NCI-H446 (cell line): ENCODE measurements at places on chromosomes 7 and 10.
A peak's percentile ranks its signal among the peaks of the same experiment; 100 is the strongest.

- no peak for DNase-seq
Observed at GRCh38 chr7:95454438-95455045, 19.7 kb upstream of the PON2 start.

GRCh38 chr7:46391231-46392201, 470.4 kb upstream of the IGFBP3 start:
- DNase-seq = no peak

DNA sequence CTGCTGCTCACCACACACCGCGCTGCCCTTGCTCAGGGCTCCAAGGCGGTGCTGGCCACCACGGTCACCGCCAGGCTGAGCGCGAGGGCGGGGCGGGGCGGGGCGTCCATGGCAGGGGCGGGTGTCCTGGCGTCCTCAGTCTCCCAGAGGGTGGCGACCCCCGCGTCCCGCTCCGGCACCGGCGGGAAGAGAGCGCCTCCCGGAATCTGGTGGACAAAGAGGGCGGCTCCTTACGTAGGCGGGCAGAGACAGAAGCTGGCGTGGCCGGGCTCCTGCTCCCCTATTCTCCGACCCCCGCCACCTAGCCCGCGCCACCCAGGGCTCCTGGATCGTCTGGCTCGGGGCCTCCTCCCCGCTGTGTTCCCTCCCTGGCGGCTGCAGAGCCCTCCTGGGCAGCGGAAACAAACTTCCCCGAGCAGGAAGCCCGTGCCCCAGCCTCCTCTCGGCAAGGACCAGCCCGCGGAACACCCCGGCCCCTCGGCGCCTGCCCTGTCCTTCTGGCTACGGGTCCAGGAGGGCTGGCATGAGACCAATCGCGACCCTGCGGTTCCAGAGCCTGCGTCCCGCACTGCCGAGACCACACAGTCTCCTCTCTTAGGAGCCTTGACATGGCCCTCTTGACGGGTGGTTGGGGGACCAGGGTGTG, 133.8 kb upstream of the ZNF92 start:
- no peak for DNase-seq

DNA sequence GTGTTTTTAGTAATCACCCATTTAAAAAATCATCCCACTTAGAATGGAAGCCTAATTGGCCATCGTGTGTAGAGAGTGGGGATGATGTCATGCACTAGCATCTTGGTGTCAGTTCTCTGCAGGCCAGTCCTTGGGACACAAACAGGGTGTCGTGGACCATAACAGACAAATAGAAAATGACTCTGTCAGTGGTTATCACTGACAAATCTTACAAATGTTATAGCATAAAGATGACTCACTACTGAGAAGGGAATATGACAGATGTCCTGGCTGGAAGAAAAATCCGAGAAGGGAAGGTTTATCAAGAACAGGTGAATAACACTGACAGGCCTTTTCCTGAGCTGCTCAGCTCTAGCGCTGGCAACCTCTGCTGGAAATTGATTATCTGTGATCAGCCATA, 10.6 kb downstream of the CABCOCO1 start:
- no peak for DNase-seq

GRCh38 chr7:521221-522070, 1.8 kb upstream of the PDGFA start:
- no peak for DNase-seq

DNA sequence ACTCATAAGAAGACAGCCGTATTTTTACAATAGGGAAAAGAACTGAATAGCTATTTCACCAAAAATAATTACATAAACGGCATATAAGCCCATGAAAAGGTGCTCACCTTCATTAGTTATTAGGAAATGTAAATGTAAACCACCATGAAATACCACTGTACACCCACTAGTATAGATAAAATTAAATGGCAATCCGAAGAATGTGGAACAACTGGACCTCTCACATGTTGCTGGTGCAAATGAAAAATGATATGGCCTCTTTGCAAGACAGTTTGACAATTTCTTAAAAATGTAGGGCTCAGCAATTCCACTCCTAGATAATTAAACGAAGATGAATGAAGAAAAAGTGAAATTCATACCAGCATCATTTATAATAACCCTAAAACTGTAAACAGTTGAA, 91.8 kb downstream of the MAPK8 start:
- no peak for DNase-seq

- DNase-seq = no peak
Observed at GRCh38 chr10:12633776-12634620, 284.7 kb downstream of the CAMK1D start.

- DNase-seq = peak; percentile 47
Observed at GRCh38 chr7:39465055-39465929, 100.9 kb upstream of the YAE1 start.

DNA sequence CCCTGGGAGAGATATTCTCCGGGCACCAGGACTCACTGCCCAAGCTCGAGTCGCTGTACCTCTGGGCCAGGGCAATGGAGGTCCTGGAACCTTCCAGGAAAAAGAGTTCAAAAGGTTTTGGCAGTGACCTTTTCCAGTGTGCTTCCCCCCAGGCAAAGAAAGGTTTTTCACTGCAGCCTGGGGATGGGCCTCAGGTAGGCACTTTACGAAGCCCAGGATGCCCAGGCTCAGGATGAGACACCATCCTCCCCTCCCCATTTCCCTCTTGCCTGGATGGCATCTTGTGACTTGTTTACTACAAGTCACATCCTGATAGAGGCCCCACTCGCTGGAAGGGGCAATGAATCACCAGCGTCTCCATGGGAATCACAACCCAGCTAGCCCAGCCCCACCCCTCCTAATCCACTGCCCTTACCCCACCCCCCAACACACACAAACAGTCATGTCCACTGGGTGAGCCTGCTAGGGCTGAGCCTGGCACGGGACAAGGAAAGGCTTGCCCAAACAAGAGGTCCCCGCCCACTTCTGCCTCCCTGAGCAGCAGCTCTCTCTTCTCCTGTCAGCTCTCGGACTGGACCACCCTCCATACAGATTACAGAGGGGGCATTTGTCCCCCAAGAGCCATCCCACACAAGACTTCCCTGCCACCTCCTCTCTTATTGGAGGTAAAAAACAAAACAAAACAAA, 93.8 kb upstream of the SMNDC1 start:
- DNase-seq = peak; percentile 52

DNA sequence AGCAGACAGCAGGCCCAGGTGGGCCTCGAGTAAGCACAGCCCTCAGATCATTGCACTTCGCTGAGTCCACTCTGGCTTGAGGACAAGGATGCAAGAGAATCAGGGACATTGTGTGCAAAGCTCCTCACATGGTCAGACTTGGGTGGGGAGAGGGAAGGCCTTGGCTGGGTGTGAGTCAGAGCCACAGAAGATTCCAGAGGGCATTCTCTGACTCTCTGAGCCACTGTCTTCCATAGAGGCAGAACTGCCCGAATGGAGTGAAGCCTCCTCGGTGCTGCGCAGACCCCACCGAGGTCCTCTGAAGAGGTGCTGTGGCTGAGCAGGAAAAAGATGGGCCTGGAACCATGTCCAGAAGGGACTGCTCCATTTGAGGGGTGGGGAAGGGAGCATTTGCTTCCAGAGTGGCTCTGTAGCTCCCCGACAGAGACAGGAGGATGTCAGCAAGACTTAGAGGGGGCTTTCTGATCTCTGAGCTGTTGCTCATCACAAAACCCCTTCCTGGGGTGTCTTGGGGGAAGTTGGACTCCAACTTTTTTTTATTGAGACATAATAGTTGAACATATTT, 120.8 kb downstream of the PTPN20 start:
- DNase-seq = no peak

GRCh38 chr7:147485660-147486210, 1104.8 kb upstream of the C7orf33 start:
- peak; percentile 88 for DNase-seq

DNA sequence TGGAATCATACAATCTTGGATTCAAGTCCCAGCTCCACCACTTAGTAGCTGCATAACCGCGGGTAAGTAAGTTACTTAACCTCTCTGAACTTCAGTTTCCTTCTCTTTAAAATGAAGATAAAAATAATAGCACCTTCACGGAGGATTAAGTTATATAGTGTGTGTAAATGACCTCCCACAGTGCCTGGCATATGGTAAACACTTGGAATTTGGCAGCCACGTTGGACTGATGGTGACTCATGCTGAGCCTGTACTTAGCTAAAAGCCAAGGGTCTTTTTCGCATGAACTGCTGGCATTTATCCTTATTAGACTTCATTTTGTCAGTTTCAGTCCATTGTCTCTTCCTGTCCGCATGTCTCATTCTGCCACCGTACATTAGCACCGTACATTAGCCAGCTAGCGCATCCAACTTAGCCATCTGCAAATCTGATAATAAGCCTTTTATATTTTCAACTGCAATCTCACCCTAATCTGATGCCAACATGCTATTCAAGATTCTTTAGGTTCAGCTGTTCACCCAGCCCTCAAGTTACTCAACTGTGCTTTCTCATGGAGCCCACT, 11.2 kb downstream of the SLC13A4 start:
- peak; percentile 89 for DNase-seq

DNA sequence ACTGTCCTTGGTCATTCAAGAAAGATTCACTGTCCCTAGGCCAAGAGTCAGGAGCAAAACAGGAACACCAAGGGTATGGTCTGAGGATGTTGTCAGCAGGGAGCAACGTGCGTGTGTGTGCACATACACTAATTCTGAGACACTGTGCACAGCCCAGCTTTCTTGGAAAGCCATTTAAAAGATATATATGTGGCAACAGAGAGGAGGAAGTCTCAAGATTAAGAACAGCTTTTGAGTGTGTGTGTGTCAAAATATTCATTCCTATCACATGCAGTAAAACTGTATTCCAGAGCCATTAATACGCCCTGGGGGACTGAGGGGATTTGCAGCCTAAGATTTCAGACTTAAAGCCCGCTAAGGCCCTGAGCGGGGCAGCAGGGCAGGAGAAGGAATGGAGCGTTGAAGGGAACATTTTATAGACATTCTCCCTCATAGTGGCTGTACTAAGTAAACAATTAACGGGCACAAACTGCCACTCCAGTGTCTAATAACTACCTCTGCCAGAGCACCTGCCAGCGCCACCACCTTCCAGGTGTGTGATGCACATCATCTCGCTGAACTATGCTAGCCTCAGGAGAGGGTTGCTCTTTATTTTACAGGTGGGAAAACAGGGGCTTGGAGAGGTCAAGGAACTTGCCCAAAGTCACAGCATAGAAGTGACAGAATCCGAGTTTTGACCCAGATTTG, 2.0 kb downstream of the NOD1 start:
- DNase-seq = no peak

GRCh38 chr7:67448271-67448670, 451.6 kb downstream of the TYW1 start:
- DNase-seq = no peak

DNA sequence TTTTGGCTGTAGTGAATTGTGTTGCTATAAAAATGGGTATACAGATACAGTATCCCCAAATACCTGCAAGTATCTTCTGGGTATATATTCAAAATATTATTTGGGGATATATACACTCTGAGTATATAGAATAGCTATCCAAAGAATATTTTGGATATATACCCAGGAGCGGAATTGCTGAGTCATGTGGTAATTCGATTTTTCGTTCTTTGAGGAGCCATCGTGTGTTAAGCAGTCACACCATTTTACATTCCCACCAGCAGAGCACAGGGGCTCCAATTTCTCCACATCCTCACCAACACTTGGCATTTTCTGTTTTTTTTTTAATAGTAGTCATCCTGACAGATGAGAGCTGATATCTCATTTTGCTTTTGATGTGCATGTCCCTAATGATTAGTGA, 61.9 kb downstream of the TEX36 start:
- DNase-seq = no peak

DNA sequence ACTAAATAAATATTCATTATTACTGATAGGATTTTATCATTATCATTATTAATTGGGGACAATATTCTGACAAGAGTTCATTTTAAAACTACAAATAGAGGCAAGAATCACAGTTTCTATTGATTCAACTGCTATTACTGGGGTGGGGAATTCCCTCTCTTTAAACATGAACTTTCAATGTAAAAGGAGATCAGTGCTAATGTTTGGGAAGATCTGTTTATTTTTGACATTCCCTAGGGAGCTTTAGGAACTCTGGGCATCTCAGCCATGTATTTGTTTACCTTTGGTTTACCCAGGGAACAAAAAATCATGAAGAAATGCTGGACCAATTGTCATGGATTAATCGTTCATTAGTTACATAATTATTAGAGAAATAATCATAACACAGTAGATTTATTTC, 443.2 kb upstream of the AKR1E2 start:
- DNase-seq = no peak

DNA sequence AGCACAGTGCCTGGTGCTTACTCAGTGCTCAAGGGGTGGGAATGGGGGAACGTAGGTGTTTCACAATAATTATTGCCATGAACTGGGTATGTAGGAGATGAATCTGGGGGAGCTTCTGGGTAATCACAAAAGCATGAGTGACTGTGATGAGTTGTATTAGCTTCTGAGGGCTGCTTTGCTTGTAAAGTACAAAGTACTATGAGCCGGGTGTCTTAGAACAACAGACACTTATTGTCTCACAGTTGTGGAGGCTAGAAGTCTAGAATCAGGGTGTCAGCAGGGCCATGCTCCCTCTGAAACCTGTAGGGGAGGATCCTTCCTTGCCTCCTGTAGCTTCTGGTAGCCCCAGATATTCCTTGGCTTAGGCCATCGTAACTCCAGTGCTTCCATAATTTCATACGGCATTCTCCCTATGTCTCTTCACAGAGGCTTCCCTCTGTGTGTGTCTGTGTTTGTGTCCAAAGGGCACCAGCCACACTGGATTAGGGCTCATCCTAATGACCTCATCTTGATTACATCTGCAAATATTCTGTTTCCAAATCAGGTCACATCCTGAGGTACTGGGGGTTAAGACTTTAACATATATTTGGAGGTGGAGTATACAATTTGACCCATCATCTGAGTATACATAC, 84.8 kb upstream of the AGBL3 start:
- DNase-seq = no peak

DNA sequence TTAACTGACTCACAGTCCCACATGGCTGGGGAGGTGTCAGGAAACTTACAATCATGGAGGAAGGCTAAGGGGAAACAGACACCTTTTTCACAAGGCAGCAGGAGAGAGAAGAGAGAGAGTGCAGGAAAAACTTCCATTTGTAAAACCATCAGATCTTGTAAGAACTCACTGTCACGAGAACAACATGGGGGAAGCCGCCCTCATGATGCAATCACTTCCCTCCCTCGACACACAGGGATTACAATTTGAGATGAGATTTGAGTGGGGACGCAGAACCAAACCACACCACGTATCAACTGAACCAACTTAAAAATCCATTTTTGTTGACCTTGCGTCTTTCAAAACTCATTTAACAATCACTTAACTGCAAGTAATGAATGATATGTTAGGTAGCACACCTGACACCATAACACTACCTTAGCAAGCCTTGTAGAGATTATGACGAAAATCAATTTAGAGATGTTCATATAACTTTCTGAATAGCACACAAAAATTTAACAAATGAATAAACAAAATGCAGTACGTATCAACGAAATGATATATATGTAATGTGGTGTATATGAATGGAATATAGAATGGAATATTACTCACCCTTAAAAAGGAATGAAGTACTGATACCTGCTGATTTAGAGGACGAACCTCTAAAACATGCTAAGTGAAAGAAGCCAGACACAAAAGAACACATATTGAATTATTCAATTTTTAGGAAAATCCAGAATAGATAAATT, 3.7 kb downstream of the FAM3C start:
- DNase-seq = no peak

- DNase-seq = no peak
Observed at GRCh38 chr7:127978421-127978820, 52.8 kb downstream of the LRRC4 start.

GRCh38 chr10:99870123-99870730, 87.8 kb downstream of the ABCC2 start:
- no peak for DNase-seq
